ENCODE measurements at places on chromosomes 11 and 22.

GRCh38 chr11:61298663-61299244 lies 3.6 kb upstream of the VWCE start:
- no peak for DNase-seq

DNA sequence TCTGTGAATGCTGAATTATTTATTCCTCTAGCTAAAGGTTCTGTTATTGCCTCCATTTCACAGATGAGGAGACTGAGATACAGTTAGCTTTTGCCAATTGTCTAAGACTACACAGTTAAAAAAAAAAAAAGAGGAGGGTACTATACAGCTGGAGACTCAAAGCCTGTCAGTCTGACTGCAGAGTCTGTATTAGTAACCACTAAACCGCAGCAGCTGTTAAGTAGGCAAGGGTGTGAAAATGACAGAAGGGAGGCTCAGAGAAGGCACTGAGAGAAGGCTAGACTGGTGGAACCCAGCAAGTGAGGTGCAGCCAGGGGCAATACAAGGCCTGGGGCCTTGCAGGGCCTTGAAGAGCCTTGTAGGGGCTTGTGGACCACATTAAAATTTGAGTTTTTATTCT lies 181.2 kb downstream of the CSNK2A3 start:
- no peak for DNase-seq

DNA sequence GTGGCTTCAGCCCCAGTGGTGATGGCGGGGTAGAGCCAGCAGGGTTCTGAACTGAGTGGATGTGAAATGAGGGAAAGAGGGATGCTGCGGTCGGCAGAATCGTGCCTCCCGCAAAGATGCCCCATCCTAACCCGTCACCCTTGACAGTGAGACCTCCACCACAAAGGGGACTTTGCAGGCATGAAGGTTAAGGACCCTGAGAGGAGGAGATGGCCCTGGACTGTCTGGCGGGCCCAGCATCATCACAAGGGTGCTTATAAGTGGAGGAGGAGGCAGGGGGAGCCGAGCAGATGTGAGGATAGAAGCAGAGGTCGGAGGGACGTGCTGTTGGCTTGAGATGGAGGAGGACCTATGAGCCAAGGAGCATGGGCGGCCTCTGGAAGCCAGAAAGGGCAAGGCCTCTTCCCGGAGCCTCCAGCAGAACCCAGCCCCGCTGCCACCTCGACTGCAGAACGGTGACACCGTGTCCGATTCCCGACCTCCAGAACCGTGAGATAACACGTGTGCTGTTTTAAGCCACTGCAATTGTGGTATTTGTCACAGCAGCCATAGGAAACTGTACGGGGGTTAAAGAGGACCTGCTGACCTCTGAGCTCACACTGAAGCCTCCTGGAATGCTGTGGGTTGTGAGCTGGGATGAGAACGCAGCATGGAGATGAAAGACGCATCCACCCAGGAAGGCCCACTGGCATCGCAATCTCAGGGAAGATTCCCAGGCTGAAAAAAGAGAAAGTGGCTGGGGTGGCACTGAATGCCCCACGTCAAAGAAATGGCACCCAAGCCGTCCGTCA lies 10.9 kb downstream of the LINC01488 start:
- no peak for DNase-seq

GRCh38 chr22:36149441-36149840 lies 11.1 kb downstream of the APOL3 start:
- DNase-seq: no peak

- DNase-seq: no peak
These were observed 119.3 kb upstream of the OR9Q1 start for GRCh38 chr11:57904376-57904775.

DNA sequence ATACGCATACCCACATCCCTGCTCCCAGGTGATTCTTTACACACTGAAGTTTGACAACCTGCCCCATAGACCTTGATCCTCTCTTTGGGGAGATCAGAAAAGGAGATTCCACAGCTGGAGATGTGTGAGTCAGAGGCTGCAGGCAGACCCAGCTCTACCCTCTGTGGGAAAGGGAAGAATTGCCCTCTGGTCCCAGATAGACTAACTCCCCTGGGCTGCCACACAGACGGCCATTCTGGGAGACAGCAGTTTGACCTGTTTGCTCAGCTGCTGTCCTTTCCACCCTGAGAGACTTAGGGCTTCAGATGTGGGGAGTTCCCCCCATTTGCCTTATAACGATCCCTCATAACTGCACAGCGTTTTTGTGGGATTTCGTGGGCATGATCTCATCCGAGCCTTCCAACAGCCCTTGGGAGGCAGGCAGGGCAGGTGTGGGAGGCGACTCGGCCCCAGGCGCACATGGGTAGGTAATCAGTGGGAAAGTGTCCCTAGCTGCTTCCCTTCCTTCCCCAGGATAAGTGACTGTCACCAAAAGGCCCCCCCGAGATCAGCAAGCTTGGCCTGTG lies 14.1 kb downstream of the FAM83F start:
- DNase-seq: no peak

DNA sequence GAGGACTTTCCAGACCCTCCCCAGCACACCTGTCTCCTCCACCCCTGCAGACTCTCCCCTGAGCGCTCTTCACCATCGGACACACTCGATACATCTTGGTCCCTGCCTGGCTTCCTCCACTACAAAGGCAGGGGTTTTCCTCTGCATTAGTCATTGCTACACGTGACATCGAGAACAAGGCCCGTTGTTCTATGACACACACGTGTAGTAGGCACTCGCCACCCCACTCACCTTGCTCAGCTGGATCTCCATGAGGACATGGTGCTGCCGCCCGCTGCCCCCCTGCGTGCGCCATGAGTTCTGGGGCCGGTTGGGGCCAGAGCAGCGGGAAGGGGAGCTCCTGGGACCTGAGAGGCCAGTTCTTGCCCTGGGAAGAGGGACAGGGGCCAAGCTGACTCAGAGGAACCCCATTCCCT lies 16.7 kb downstream of the ATG2A start:
- DNase-seq: no peak

GRCh38 chr22:30948930-30949342 lies 19.6 kb downstream of the MORC2 start:
- DNase-seq: no peak

DNA sequence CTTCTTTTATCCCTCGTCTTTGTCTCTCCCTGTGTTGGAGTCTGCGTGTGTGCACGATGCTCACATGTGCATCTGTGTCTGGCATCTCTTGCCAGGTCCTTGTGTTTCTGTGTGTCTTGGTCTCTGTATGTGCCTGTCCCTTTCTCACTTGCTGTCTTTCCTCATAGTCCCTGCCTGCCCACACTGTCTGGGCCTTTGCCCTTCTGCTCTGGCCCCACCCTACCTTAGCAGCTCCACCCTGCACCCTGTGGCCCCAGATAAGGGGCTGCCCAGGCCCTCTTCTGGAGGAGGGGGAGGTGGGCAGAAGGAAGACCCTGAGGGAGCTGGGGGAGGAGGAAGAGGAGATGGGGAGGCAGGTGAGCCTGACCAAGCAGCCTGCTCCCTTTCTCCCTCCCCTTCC lies 2.8 kb downstream of the EHBP1L1 start:
- DNase-seq: no peak

DNA sequence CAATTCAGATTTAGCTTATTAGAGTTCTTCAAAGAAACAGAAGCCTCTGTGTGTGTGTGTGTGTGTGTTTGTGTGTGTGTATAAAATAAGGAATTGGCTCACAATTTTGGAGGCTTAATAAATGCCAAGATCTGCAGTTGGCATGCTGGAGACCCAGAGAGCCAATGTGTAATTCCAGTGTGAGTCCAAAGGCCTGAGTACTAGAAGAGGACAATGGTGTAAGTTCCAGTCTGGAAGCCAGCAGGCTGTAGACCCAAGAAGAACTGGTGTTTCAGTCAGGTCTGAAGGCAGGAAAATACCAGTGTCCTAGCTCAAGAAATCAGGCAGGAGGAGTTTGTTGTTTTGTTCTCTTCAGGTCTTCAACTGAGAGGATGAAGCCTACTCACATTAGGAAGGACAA lies 20.0 kb downstream of the TMEM135 start:
- DNase-seq: no peak

DNA sequence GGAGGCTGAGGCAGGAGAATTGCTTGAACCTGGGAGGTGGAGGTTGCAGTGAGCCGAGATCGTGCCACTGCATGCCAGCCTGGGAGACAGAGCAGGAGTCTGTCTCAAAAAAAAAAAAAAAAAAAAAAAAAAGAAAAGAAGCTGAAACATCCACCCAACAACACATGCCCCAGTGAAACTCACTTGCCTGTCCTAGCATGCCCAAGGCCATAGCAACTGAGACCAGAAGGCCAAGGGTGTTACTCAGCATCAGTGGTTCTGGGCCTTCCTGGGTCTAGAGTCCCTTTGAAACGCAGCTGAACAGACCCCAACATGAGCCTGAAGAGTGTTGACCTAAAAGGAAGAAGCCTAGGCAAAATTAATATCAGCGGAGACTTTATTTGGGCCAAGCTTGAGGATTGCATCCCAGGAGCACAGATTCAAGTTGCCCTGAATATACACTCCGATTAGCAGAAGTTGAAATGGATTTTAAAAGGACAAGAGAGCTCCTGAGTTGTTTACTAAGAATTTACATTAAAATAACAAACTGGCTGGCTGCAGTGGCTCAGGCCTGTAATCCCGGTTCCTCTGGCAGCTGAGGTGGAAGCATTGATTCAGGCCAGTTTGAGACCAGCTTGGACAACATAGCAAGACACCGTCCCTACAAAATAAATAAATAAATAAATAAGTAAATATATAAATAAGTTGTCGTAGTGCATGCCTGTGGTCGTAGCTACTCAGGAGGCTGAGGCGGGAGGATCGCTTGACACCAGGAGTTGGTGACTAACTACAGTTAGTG lies 7.0 kb downstream of the PRDX5 start:
- DNase-seq: no peak

DNA sequence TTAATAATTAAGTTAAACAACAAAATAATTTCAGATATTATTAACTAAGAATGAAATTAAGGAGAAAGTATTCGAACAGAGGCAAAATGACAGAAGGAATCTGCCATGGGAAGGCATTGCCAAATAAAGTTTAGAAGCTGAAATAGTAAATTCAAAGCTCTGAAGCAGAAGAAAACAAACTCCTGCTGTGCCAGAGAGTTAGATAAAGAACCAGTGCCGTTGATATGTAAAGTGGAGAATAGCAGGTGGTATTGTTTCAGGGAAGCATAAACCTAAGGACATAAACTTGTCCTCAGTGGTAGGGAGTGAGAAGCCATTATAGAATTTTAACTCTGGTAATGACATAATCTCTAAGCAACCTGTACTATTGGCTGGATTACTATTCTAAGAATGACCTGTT lies 2.7 kb upstream of the HBG2 start:
- DNase-seq: no peak

GRCh38 chr11:68469122-68469521 lies 8.6 kb downstream of the PPP6R3 start:
- DNase-seq: no peak

GRCh38 chr11:45885921-45886721 lies 670 bp downstream of the MAPK8IP1 start:
- DNase-seq: no peak

GRCh38 chr11:71355281-71355680 lies 92.9 kb downstream of the DHCR7 start:
- no peak for DNase-seq

GRCh38 chr11:11220786-11221185 lies 132.3 kb downstream of the CSNK2A3 start:
- DNase-seq: no peak

DNA sequence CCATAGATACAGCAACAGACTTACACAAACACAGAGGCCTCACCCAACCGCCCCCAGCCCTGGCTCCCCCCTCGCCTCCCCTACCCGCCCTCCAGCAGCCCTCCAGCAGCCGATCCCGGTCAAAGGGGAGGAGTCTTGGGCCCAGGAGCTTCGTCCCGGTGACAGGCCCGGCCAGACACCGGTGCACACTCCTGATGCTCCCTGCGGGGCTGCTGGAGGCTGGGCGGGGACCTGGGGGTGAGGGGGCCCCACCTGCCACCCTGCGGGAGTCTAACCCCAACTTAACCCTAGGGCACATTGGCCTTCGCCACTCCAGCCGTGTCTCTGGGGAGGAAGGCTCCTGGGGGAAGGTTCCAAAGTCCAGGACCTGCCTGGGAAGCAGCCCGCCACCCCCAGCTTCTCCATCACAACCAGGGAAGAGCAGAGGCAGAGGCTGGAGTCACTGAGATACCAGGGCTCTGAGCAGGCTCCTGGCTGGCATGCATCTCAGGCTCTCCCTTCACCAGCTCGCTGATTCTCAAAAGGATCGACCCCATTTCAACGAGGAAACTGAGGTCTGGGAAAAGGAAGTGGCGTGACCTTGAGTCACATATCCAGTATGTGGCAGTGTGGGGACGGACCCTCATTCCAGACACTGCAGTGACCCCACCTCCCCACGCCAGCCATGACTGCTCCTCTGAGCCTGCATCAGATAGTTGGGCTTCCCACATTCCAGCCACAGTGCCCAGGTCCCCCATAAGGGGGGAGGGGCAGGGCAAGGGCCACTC lies 14.4 kb downstream of the BCL9L start:
- DNase-seq: no peak

- DNase-seq: no peak
These were observed 11.7 kb downstream of the FJX1 start for GRCh38 chr11:35629914-35630313.

- no peak for DNase-seq
These were observed 19.1 kb downstream of the APOBEC3H start for GRCh38 chr22:39115977-39116621.

- DNase-seq: no peak
These were observed 7.5 kb downstream of the NEFH start for GRCh38 chr22:29487426-29487986.

DNA sequence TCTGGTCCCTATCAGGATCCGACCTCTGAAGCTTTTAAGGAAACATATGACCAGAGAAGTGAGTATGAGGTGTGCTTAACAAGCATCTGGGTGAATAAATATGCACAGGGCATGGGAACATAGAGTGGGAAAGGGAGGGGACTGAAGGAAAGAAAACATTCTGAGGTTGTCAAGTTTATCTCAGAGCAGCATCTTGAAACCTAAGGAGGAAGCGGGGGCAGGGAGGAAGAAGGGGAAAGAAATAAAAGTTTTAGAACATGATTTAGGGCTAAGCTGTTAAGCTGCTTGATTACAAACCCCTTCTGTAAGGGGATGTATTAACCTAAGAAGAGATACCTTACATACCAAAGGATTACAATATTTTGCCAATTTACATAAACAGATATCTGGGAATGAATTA lies 24.0 kb upstream of the SC5D start:
- no peak for DNase-seq

DNA sequence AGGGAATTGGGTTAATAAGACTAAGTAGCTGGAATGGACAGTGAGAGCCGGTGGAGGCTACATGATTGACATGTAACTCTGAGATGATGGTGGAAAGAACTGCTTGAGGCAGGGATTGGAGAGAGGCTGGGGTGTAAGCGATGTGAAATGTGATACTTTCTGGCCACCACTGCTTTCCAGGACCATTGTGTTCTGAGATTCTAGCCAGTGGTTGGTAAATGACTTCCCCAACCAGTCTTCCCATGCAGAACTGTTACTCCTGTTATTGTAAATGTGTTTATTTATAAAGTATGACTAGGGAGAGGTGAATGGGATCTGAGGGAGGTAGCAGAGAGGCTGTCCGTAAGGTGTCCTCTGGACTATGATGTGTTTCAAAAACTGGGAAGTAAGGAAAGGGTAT lies 18.1 kb downstream of the EXT2 start:
- DNase-seq: no peak

- DNase-seq: no peak
These were observed 51.3 kb upstream of the SUSD2 start for GRCh38 chr22:24129980-24130379.

GRCh38 chr22:22867996-22868715 lies 19.5 kb upstream of the IGLL5 start:
- DNase-seq: no peak

GRCh38 chr22:26047920-26048319 lies 121.3 kb upstream of the SEZ6L start:
- no peak for DNase-seq

Measured in GM12891 (cell line).